Stimulated activated CD8-positive, alpha-beta memory T cell treated with anti-CD3 and anti-CD28 coated beads, Interleukin-4, amount 100 ng/mL, for 24 hours (primary cell): ENCODE measurements at places on chromosomes 1 and 21.

- DNase-seq = no peak
Observed at GRCh38 chr1:16126160-16126559, 29.7 kb downstream of the EPHA2 start.

DNA sequence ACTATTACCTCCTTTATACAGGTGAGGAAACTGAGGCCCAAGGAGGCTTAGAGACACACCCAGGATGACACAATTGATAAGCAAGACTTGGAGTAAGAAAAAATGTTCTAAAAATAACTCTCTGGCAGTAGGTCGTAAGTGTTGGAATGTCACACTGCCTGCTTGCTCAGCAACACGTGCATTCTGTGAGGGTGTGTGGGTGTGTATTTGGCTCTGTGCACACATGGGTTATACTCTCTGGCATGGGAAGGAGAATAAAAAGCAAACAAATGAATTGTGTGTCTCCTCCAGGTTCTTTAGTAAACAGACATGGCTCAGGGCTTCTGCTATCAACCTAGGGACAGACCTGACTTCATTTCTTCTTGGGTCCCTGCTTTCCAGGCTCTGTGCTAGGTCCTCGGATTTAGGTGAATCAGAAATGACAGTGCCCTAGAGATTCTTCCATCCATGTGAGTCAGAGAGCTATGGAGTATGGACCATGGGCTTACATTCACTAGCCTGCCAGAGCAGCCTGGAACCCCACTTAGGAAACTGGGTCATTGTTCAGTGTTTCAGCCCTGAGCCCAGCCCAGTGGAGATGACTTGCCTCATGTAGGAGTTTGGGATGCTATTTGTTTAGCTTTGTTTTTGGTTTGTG lies 72.4 kb downstream of the ELAVL4 start:
- no peak for DNase-seq

DNA sequence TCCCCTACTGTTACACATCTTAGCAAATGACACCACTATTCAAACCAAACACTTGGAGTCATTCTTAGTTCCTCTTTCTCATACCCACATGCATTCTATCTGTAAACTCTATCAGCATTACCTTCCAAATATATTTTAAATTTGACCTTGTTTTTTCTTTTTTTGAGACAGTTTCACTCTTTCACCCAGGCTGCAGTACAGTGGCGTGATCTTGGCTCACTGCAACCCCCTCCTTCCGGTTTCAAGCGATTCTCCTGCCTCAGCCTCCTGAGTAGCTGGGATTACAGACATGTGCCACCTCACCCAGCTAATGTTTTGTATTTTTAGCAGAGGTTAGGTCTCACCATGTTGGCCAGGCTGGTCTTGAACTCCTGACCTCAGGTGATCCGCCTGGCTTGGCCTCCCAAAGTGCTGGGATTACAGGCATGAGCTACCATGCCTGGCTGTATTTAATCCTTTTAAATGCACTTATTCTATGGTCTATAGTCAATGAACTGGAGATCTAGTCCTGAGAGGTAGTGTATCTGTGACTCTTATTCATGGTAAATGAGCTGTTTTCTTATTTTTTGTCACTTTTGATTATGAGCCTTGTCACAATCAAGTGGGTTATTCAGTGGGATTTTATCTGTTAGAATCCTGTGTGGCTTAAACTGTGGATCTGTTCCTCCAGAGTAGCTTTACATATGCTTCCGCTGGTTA lies 73.1 kb downstream of the GATAD2B start:
- peak; percentile 6 for DNase-seq

DNA sequence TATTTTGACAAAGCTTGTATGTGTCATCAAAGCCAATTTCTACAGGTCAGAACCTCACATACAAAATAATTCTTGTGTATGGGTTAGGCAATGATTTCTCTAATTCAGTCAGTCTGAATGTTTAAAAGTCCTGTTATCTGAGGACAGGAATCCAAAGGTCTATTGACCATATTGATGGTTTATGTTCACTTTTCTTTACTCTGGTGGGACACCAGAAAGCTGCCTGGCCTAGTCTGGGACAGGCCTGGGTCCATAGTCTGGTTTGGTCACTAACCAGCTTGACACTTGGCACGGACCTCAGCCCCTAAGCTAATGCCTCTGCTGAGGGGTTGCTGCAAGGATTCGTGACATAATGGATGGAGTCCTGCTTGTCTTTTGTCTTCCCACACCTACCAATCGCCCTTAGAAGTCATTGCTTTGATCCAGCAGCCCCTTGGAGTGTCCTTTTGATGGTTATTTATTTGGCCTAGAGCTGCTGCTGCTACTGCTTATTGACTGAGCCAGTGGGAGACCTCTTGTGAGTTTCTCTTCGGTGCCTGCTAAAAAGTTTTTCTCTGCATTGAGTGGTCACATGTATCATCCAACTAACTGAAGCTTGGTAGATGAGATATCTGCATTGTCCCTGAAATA lies 15.7 kb downstream of the IFNAR2 start:
- no peak for DNase-seq

DNA sequence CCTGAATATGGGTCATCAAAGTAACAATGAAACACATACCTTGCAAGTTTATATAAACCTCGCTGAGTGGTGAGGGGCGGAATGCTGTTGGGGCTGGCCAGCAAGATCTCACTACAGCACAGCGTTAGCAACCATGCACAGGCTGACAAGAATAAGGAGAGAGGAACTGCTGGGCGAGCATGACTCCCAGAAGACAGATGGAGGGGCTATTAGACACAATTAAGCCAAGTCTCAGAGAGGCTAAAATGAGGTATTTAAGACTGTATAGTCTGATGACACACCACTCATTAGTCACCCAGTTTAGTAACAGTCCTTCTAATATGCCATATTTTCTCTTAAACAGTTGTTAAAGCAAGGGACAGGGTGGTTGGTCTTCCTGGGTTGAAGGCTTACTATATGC lies 340.2 kb upstream of the NR5A2 start:
- DNase-seq = no peak

GRCh38 chr1:241323514-241324195 lies 33.4 kb downstream of the RGS7 start:
- no peak for DNase-seq

- DNase-seq = no peak
Observed at GRCh38 chr1:231272880-231273279, 31.9 kb downstream of the GNPAT start.

- DNase-seq = no peak
Observed at GRCh38 chr1:180309338-180309737, 79.3 kb downstream of the LHX4 start.

DNA sequence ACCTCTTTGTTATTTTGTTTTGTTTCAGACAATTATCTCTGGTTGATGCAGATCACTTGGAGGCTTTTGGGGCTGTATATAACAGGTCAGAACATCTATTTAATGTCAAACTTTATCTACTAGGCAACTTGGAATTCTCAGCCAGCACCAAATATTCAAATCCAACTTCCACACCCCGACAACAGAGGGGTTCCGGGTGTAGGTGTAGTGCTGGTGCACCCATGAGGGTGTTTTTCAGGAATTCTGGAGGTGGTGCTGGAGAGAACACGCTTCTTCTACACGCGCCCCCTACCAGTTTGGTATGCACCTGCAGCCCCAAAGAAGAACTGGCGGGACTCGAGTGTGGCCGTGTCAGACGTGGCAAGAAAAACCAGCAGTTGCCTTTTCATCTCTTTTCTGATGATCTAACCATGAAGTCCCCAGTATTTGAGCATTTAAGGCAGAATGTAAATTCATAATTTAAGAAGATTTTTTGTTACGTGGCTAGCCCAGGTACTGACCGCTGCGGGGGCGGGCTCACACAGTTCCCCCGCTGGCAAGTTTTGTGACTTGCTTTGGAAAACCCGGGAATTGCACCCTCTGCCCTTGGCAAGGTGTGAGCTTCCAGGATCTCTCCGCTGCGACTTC lies 462 bp upstream of the TLCD4 start:
- peak; percentile 18 for DNase-seq

GRCh38 chr1:56099766-56100265 lies 479.5 kb downstream of the PLPP3 start:
- DNase-seq = no peak

DNA sequence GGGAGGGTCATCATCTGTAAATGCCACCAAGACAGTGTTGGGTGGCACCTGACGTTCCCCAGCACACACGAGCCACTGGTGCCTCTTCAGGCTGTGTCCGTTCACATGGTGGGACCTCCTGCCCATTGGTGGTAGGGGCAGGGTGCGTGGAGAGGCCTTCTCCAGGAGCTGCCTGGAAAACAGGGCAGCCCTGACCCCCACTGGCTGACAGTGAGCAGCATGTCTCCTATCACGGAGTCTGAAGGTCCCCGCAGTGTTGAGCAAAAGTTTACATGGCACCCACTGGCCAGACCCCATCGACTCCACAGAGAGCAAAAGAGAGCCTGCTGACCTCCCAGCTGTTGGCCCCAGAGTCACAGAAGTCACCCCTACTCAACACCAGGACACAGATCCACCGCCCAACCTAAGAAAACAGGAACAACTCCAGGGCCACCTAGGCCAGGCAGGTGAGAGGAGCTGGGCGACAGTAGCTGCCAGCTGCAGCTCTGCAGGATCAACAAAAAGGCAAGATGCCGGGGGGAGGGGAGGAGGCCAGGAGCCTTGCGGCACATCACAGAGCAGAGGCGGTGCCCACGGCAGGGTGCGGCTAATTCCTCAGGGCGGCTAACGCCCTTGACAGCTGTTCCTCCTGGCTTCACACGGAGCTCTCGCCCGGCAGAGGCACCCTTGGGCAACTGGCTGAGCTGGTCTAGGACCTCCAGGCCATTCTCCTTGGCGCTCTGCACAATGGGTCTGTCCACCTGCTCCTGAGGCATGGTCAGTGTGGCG lies 14.4 kb upstream of the IFI6 start:
- DNase-seq = no peak

GRCh38 chr21:43767984-43768867 lies 7.9 kb downstream of the CSTB start:
- no peak for DNase-seq

GRCh38 chr1:172653015-172653709 lies 5.7 kb upstream of the FASLG start:
- DNase-seq = no peak

DNA sequence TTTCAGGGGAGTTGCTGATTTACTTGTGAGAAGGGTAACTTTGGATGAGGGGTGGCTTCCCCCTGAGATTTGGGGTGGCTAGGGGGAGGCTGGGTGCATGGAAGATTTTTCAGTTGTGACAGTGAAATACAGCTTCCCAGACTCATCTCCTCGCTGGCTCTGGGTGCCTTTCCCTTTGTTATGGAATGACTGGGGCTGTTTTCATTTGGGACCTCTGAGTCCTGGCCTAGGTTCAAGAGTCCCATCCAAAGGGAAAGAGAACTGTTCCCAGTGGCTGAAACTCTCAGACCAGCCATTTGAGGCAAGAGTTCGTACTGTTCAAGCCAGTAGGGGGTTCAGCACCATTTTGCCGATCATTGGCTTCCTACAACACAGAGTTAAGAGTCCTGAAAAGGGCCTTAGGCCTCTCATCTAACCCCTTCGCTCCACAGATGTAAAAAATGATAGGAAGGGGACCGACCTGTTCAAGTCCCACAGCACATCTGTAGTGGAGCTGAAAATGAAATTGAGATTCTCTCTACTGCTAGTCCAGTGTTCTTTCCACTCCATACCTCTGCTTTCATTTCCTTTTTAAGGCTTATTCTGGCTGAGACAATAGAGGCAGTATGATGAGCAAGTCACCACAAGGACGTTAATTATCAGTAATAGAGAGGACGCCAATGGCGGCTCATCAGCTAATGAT lies 958 bp downstream of the DDR2 start:
- DNase-seq = no peak

- no peak for DNase-seq
Observed at GRCh38 chr1:153507926-153508583, 27.7 kb downstream of the S100A6 start.

DNA sequence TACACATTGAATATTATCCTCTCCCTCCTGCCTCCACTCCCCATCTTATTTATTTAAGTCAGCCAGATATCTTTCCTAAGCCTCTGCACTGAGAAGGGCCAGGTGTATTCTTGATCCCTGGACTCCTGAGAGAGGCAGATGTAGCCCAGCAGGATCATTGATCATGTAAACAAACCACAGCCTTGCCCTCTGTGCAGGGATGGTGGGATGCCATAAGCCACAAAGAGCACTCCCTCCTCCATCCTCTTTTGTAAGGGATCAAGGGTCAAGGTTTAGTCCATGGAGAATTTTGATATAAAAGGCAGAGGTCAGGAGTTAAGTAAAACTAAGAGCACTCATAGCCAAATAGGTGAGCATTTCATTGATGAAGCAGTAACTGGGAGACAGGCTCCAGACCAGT lies 17.3 kb downstream of the PHGDH start:
- DNase-seq = no peak

DNA sequence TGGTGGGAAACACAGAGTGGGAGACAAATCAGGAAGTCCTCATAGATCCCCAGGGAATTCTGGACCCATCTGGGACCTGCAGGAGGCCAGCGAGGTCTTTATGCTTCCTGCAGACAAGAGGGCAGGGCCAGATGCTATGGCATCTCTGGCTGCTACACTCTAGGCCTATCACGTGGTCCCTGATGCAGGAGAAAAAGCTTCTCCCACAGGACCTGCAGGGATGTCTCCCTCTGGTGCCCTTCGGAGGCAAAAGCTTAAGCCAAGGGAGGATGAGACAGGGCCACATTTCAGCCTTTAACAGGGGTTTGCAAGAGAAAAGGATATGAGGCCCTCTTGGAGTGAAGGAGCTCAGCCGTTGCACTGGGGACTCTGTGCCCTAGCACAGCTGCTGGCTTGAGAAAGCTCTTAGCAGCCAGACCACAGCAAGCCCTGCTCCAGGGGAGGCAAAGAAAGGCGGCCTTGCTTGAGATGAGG lies 243.0 kb downstream of the C1orf94 start:
- no peak for DNase-seq

GRCh38 chr1:236027104-236027503 lies 37.8 kb downstream of the NID1 start:
- DNase-seq = no peak

DNA sequence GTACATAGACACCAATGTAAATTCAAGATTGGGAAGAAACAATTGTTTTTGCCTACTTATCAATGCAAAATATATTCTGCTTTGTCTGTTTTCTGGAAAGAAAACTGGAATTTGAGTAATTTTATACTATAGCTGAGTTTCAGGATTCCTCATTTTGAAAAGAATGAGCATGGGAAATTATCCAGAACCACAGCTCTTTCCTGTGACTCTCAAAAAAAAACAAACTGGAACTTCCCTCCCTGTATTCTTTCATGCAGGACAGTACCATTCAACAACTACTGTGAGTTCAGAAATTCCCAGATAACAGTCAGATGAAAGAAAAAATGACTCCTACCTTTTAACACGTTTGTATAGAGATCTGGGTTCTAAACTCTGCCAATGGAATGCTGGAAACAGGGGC lies 372.4 kb downstream of the TGFB2 start:
- no peak for DNase-seq

- DNase-seq = no peak
Observed at GRCh38 chr1:222697826-222698225, 14.5 kb downstream of the AIDA start.
